ENCODE measurements at places on chromosomes 13 and 19.

DNA sequence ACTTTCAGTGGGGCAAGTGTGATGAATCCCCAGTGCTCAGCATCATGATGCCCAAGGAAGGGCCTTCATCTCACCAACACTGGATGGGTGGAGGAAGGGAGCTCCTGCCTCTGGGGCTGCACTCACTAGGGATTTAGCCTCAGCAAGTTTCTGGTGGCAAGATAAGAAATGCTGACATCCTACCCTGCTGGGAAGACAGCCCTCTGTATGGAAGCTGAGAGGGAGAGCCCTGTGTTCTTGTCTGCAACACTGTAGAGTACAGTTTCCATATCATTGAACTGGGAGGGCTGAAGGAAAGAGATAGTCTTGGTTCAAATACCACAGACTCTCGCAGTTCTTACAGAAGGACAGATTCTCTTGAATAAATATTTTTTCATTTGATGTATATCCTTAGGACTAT lies 7.3 kb upstream of the ZNF460 start:
- no peak for DNase-seq

DNA sequence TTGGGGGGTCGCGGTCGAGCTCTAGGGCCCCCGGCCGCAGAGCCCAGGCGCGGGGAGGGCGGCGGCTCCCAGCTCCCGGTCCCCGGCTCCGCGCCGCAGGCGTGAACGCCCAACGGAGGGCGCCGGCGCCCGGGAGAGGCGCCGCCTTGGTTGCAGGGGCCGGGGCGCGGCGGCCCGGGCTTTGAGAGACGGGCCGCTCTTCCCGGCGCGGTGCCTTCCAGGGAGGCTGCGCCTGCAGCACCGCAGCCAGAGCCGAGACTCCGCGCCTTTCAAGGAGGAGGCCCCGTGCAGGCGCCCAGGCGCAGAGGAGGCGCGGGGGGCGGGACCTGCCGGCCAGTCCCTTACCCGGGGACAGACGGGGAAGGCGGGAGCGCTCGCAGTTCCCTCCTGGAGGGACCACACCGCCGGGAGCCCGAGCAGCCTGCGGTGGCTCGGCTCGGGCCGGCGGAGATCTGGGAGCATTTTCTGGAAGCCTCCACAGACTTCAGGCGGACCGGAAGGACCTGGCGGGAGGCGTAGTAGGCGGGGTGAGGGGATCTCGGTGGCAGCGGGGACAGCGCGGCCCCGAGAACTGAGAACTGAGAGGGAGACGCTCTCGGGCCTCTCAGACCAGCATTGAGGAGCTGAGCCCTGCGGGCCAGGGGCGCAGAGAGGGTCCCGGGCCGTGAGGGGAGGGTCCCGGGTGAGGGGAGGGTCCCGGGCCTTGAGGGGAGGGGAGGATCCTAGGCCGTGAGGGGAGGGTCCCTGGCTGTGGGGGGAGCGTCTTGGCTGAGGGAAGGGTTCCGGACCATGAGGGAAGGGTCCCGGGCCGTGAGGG lies 25.5 kb upstream of the MCF2L start:
- DNase-seq, result peak; percentile 75

GRCh38 chr13:44853641-44854040 lies 135.6 kb downstream of the NUFIP1 start:
- DNase-seq, result no peak

DNA sequence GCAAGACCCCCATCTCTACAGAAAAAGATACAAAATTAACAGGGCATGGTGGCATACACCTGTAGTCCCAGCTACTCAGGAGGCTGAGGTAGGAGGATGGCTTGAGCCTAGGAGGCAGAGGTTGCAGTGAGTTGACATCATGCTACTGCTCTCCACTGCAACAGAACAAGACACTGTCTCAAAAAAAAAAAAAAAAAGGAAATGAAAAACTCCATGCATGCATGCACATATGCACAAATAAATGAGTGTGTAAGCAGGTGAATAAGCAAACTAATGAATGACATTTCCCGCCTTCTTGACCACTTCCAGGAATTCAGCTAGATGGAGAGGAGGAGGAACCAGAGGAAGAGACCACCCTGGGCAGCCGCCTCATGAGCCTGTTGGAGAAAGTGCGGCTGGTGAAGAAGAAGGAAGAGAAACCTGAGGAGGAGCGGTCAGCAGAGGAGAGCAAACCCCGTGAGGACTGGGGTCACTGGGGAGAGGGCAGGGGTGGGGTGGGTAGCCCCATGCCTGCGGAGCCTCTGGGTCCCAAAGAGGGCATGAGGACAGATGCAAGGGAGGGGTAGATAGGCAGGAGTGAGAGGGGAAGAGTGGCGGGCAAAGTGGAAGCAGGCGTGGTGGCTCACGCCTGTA lies 58.8 kb downstream of the RYR1 start:
- DNase-seq, result no peak

GRCh38 chr13:37918116-37918714 lies 48.6 kb upstream of the TRPC4 start:
- no peak for DNase-seq

GRCh38 chr13:47564041-47564440 lies 437.0 kb downstream of the SUCLA2 start:
- DNase-seq, result no peak

DNA sequence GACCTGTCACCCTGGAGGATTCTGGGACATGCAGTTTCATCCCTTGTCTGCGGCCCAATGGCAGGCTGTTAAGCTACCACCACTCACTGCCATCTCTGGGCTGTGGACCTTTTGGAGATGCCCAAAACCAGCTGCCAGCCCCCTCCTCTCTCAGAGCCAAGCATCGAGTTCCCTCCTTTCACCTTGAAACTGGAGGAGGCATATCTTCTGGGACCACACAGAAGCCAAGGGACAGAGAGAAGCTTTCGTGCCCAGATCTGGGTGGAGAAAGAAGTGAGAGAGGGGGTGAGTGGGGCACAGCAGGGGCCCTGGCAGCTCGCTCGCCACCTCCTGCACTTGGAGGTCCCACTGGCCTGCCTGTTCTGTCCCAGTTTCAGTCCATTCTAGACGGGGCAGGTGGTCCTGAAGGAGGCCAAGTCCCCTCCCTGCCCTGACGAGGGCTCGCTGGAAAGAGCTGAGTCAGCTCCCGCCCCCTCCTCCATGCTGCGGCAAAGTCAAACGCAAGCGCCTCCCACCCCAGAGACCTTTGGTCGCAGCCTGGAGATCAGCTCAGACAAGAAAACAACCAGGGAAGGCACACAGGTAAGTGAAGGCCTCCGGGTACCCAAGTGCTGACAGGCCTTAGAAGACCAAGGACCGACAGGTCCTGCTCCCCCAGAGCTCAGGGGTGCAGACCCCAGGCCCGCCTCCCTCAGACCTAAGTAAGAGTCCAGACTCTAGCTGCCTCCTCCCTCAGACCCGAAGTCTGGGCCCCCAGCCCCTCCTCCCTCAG lies 3.8 kb downstream of the BCAT2 start:
- DNase-seq, result no peak

GRCh38 chr13:21077788-21078353 lies 16.5 kb upstream of the LATS2 start:
- no peak for DNase-seq

GRCh38 chr13:110187641-110188161 lies 119.3 kb downstream of the COL4A1 start:
- no peak for DNase-seq

GRCh38 chr13:33205804-33206221 lies 79.7 kb downstream of the STARD13 start:
- DNase-seq, result no peak

- no peak for DNase-seq
Measured at GRCh38 chr19:10764340-10764894, 46.5 kb downstream of the DNM2 start.

DNA sequence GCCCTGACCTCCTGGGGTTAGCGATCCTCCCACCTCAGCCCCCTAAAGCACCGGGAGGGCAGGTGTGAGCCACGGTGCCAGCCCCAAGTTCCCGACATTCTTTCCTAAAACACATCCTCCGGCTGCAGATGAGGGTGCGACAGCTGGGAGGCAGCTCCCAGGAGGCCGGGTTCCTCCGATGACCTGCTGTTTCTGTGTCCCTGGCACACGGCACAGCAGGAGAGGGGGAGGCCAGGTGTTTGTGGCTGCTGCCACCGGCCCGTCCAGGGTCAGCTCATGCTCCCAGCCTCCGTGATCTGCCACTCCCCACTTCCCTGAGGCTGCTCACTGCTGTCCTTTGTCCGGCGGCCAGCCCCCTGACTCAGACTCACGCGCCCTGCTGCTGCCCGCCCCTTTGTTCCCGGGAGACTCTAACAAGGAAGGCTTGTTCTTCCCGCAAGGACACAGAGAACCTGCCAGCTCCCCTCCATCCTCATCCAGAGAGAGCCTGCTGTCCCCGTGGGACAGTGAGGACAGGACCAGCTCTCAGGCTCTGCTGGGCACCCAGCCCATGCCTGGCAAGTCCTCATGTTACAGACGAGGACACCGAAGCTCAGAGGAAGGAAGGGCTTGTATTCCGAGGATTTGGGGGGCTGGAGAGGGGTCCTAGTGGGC lies 10.6 kb upstream of the MADCAM1 start:
- DNase-seq, result no peak

GRCh38 chr13:79419365-79419764 lies 13.3 kb upstream of the RBM26 start:
- DNase-seq, result no peak

GRCh38 chr19:40420766-40421765 lies 4.7 kb downstream of the SERTAD1 start:
- DNase-seq, result peak; percentile 91

GRCh38 chr13:111411151-111411858 lies 90.9 kb downstream of the TEX29 start:
- no peak for DNase-seq

GRCh38 chr19:15696654-15697194 lies 23.8 kb downstream of the CYP4F12 start:
- no peak for DNase-seq

GRCh38 chr13:111900390-111901131 lies 166.4 kb upstream of the SOX1 start:
- DNase-seq, result peak; percentile 9

DNA sequence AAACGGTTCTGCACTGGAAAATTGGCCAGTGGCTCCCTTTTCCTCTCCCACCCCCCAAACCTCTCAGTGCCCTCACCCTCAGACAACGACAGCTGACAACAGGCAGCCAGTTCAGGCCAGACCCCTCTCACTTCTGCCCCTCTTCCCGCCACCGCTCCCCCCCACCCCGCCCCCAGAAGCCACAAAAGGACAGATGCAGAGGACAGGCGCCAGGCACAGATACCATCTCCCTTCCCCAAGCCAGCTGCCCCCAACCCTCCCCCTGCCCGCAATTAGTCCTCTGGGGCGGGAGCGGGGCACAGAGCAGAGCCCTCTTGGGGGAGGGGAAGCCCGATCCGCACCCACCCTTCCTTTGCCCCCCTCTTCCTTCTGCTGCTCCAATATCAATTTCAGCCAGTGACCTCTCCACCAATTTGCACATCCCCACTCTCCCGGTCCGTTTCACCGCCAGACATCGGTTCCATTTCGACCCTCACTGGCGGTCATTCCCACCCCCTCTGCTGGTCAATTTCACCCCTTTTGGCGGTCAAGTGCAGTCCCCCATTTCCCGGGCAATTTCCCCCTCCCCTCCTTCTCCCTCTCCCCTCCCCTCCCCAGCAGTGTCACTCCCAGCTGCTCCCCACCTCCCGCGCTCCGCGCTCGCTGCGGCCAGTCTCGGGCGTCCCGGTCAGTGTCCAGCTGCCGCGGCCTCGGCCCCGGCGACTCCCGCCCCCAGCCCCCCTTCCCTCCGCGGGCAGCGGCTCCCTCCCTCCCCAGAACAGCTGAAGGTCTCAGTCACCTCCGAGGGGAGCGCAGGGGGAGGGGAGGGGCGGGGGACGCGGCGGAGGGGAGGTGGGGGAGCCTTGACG lies at the start of gene SHD:
SHD (plus strand) TSS at position 848 of the 848 bp plus-strand sequence. CDS start 798 bp downstream, outside the sequence.
- DNase-seq, result no peak

DNA sequence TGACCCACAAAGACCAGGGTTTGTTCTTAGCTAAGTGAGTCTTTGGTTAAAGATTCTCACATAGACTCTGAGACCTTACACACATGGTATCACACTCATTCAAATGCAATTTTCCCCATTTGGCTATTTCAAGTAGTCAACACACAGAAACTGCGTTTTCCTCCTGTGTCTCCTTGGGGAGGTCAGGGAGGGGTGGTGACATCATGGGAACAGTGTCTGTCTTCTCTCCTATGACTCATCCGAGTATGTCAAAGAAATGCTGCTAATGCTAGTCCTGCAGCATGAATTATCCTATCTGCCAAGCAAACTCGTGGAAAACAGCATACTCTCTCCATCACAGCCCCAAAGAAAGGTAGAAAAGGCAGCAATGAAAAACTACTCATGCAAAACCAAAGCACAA lies 100.2 kb downstream of the ENOX1 start:
- no peak for DNase-seq

DNA sequence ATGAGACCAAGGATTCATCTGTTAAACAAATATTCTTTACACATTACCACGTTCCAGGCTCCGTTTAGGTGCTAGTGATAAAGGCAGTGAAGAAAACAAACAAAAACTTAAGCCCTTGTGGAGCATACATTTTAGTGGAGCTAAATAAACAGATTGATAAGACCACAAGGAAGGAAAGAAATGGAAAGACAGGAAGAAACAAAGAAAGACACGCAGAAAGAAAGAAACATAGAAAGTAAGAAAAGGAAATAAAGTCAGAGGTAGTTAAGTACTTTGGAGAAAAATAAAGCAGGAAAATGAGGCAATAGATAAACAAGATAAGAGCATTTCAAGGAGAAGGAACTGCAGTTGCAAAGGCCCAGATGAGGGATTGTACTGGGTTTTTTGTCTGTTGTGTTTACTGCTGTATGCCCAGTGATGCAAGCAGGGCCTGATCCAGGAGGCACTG lies 998 bp downstream of the NFKBIB start:
- no peak for DNase-seq

DNA sequence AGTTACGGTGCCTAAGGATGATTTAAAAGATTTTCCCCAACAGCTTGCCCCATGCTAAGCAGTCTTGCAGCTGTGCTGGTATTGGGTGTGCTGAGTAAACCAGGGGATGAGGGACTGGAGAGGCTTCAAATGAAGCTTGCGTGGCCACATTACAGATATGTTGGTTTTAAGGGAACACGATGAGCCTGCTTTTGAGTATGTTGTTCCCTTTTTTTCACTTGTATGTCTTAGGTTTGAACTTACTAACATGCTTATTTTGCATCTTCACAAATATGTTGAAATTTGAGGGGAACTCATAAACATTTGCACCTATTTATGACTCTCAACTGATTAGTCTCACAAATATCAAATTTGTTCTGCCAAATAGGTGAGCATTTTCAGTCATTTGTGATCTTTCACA lies 2.0 kb upstream of the IL17D start:
- no peak for DNase-seq

- no peak for DNase-seq
Measured at GRCh38 chr13:114122127-114122511, 10.3 kb downstream of the RASA3 start.

DNA sequence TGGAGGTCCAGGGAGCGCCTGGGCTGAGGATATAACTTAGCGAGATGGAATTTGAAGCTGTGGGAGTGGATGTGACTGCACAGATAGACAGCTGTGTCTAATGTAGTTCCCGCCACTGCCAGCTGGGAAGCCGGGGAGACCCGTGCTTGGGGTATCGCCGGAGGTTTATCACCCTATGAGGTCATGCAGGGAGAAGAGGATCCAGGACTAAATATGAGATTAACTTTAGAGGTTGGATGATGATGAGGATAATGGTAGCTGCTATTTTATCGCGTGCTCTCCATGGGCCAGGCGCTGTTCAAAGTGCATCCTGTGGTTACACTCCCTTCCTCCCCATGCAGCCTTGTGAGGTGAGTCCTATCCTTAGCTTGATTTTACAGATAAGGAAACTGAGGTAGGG lies 19.9 kb downstream of the SSC5D start:
- DNase-seq, result no peak

GRCh38 chr13:53494406-53494805 lies 465.8 kb downstream of the OLFM4 start:
- DNase-seq, result no peak
